Hematopoietic multipotent progenitor cell (in vitro differentiated cells): ENCODE measurements at places on chromosomes 16 and 17.

DNA sequence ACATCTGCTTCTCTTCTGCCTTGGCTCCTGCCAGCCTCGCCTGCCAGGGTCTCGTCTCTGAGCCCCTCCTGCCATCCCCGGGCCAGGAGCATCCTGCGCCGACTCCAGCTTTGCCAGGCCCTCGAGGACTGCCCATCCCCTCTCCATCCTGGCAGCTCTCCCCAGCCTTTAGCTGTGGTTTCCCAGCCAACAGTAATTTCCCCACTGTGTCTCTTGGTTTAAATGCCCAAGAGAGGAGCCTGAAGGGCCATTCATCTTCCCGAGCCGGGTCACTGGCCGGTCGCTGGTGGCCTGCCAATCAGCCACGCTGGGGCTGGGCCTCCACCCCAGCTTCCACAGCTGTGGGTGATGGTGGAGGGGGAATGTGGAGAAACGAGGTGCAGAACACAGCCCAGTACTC, 47.8 kb downstream of the MRC2 start:
- DNase-seq, result no peak

DNA sequence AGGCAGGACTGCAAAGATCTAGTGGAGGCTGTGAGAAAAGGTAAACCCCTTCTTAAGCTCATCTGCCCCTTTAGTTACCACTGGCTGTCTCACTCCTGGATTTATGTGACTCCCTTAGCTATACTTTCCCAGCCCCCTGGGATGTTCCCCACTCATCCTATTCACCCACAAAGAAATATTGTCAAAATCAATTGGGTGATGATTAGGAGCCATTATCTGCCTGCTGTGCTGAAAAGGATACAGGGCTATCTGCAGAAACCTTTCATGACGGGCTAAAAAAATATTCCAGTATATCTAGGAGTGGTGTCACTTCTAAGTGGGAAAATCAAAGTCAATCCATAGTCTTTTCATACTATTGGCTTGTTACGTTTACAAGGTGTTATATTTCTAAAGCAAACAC, 8.0 kb upstream of the GNAO1 start:
- no peak for DNase-seq

- no peak for DNase-seq
These were observed 95.0 kb downstream of the RPTOR start for GRCh38 chr17:80639658-80640057.

DNA sequence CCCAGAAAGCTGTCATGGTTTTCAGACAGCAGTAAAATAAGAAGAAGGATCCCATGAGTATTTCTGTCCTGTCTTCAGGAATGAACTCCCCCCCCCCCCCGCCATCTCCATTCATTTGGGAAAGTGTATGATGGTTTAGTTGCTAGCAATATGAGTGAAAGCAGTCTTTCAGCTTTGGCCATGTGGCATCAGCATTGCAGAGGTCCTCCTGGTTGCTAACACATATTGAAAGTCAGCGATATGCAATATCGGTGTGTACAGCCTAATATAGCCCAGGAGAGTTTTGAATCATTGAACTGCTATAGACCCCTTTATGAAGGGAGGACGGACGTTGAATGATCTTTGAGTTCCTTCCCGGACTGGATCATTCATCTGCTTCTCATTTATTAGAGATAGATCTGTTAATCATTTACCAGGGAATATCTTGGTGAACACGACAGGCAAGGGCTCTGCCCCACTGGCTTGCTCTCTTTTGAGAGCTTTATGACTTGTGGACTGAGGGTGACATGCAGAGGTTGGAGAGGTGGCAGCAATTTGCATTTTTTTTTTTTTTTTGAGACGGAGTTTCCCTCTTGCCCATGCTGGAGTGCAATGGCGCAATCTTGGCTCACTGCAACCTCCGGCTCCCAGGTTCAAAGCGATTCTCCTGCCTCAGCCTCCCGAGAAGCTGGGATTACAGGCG, 25.2 kb downstream of the DEF8 start:
- DNase-seq, result no peak

- DNase-seq, result no peak
These were observed 106.4 kb upstream of the CES5A start for GRCh38 chr16:55981557-55981956.

- DNase-seq, result no peak
These were observed 133.8 kb upstream of the PLCG2 start for GRCh38 chr16:81645266-81645694.

DNA sequence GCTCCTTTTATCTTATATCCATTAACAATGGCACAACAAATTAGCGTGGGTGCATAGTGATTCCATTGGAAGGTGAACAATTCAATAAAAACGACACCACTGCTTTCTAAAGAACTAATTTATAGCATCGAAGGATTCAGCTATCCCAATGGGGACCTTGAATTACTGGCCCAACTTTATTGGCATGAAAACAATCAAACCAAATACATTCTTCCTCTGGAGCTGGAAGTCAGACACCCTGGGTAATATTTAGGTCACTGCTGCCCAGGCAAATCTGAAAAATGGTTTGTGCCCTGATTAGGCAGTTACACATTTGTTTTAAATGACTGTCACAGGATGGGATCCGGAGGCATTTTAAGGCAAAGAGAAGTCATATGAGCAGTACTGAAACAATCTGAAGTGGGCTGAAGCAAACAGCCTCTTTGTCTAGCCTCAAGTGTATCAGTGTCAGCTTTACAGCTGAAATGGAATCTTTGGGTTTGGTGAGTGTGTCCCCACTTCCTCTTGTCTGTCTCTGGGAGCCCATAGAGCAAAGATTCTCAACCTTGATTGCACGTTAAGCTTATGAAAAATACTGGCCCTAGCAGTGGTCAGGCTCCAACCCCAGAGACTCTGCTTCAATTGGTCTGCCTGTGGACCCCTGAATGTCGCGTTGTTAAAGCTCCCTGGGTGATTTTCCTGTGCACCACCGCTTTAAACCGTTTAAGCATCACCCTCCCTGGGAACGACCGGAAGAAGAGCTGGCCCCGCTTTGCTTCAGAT, 30.3 kb downstream of the CDK5R1 start:
- no peak for DNase-seq
